ENCODE measurements at places on chromosomes 6 and 20.

- no peak for DNase-seq
Measured at GRCh38 chr6:159036673-159037072, 8.1 kb downstream of the TAGAP start.

- no peak for DNase-seq
Measured at GRCh38 chr6:110509617-110510241, 33.3 kb upstream of the SLC22A16 start.

DNA sequence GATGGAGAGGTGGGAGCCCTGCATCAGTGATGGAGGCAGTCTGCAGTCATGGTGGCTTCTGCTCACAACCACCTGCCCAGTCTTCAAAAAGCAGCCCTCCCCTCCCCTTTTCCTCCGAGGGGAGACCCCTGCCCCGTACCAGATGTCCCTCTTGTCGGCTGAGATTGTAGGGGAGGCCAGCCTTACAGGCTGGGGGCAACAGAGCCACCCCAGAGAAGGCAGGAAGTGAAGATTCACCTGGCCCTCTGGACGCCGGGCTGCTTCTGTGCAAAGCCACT is 4.5 kb downstream of the TNFRSF6B start:
- DNase-seq: no peak

- DNase-seq: no peak
Measured at GRCh38 chr6:119586250-119586882, 236.8 kb upstream of the MAN1A1 start.

GRCh38 chr6:157249826-157250225 is 73.5 kb downstream of the TMEM242 start:
- peak; percentile 64 for DNase-seq

DNA sequence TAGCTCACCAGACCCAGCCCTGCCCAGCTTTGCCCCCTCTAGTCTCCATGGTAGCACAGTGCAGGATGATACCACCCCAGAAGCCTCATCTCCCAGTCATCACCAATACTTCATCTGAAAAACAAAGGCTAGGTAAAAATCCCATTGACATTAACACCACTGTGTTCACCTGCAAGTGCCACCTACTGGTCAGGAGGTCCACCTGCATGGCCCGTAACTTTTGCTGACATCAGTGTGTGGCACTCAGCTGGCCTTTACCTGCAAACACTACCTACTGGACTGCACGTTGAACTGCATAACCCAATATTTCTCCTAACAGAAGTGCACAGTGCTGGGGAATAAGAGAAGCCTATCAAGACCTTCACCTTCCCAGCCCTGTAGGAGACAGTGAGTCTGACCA is 234.7 kb upstream of the ADGRB3 start:
- DNase-seq: no peak

GRCh38 chr6:81748994-81749393 is 3.5 kb downstream of the TENT5A start:
- no peak for DNase-seq

- DNase-seq: peak; percentile 73
Measured at GRCh38 chr20:37390891-37391525, 45.1 kb downstream of the SRC start.

DNA sequence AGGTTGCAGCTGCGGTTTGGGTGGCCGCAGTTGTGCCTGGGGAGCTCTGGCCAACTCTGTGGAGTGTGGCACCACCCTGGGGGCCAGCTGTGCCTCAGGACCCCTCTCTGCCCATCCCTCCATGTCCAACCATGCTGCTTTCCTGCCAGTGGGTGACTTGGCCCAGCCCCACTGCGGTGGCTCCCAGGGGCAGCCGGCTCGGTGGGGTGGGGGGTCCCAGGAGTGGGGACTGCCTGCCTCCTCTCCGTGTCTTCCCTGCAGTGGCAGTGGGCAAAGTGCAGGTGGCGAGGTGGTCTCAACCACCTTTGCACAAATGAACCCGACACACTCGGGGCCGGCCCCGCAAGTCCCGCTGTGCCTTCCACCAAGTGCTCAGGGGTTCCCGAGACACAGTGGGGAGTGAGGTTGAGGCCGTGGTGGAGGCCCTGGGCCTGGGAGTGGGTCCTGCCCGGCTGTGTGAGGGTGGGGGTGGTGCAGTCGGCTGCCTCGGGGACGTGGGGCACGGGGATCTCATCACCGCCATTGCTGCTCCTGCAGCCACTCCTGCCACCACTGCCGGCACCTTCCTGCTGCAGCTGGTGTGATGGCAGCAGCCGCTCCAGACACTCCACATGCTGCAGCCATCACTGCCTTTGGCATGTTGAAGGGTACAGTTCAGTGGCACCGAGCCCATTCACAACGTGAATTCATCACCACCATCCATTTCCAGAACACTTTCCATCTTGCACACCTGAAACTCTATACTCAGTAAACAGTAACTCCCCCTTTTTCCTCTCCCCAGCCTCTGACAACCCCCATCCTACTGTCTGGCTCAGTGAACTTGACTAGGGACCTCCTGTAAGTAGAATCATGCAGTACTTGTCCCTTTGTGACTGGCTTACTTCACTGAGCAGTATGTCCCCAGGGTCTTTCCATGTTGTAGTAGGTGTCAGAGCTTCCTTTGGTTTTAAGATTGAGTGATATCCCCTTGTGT is 10.7 kb upstream of the SLCO4A1 start:
- no peak for DNase-seq

DNA sequence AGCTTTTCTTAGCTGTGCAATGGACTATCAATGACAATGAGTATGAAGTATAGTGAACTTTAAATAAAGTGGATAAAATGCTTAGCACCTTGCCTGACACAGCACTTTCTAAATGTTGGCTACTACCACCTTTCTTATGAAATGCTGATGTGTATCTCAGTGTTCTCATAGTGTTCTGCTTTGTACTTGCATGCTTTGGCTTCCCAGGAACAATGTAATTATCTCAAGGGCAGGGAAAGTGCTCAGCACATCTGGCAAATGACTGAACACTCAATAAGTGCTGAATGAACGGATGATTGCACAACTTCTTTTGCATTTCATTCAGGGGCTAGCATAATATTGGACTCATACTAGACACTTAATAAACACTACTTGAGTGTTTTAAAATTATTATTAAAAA is 28.2 kb upstream of the NOX3 start:
- no peak for DNase-seq

GRCh38 chr6:56160489-56160888 is 86.9 kb downstream of the COL21A1 start:
- no peak for DNase-seq

DNA sequence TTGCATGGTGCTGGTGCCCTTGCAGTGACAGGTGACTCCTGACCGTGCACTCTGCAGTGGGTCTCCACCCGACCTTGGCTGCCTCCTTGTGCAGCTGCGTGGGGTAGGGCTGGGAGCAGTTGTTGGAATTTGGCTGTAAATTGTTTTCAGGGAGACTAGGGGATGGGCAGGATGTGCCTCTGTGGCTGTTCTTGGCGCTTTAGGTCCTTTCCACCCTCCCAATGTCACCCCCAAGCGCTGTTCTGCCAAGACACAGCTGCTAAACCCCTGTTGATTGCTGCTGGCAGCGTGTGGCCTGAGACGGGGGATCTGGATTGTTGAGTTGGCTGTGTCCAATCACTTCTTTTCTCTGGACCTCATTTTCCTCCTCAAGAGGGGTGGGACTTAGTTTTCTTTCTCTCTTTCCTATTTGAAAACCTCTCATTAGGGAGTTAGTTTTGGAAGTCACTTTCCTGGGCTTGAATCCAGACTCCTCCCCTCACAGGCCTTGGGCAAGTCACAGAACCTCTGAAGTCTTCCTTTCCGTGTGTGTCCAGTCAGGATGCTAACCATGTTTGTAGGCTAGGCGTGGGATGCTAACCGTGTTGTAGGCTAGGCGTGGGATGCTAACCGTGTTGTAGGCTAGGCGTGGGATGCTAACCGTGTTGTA is 8.5 kb downstream of the IGF2R start:
- DNase-seq: no peak

DNA sequence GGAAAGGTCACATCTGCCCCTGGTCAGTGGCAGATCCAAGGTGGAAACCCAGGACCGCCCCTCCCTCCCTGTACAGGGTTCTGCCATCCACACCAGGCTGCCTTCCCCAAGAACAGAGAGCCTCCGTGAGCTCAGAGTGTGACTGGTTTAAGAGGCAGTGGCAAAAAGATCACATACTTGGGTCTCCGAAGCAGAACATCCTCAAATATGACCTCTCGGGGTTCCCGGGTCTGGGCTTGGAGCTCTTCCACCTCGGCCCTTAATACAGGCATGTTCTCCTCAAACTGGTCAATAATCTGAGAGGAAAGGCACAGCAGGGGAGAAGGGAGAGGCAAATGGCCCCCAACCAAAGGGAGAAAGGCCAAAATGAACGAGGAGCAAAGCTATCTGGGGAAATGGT is 14.8 kb downstream of the C20orf96 start:
- DNase-seq: no peak

- DNase-seq: no peak
Measured at GRCh38 chr6:121582262-121582661, 146.8 kb downstream of the GJA1 start.

DNA sequence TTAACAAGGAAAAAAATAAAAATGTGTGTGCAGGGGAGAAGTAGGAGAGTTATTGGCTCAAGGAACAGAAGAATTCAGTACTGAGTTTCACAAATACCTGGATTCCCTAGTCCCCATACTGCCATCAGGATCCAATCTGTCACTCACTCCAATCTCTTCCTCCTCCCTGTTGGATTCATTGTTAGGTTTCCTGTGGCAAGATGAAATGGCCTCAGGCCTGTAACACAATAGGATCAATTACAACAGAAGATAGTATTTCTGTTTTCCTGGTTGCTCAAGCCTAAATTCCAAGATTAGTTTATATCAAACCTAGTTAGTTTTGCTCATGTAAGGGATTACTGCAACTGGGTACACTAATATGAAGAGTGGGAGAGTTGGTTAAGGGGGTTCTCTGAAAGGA is 24.4 kb downstream of the HCRTR2 start:
- no peak for DNase-seq

DNA sequence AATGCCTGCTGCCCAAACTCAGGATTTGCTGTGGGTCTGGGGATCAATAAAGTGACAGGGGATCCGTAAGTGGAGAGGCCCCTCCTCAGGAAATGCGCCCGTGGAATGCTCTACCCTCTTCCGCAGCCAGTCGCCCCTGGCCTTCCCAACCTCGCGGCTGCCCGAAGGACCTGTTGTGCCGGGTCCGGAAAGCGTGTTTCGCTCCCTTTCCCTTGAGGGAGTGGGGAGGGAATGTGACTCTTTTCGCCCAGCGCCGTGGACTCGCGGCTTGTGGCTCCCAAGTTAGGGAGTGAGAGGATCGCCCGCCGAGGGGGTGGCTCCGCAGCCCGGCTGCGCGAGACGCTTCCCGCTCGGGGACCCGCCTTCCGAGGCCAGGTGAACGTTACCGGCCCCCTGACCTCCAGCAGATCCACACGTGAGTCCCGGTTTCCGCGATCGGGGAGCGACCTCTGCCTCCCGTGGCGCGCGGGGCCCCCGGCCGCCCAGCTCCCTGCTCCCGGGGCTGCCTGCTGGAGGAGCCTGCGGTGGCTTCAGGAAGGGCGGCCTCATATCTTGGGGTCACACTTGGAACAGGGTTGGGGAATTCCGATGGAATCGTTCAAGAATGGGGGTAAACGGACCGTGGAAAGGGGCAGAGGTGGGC is 666 bp downstream of the TPD52L1 start:
- peak; percentile 81 for DNase-seq

DNA sequence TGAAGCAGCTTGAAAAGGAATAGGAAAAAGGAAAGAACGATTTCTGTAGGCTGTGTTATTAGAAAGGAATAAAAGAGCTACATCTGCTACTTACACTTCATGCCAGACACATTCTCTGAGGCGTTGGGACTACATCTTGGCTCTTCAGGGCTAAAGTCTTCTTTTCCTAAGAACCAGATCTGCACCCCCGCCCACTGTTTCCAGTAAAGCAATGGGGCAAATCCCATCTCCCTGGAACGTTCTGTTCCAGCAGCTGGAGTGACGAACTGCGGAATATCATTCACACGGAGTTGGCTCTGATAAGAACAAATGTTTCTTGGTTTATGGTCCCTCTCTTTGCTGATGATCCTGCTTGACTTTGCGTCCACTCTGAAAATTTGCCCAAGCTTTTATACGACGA is 26.9 kb downstream of the FAM50B start:
- DNase-seq: peak; percentile 88
